Mammary epithelial cell (primary cell): ENCODE measurements at places on chromosomes 1 and 21. TPM values are rescaled to one million over a fixed set of nuclear protein-coding genes. Genes with fewer than 3 reads are reported as not detected.

Gene NFASC
- 94.9 TPM for total RNA-seq

DNA sequence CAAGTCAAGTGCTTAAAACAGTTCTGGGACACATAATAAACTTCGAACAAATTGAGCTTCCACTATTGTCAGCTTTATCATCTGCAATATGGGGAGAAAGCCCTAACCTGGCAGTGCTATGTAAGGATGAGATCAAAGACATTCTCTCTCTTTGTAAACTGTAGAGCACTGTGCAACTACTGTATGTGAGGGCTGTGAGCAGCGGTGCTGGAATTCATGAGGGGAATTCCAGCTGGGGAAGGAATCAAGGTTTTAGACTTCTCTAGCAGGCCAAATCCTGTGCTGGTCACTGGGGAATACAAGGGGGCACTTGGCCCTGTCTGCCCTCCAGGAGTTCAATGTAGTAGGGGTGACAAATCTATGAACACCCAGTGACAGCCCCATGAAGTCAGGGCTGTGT is 9.3 kb downstream of the FAM151A start:
- no peak for DNase-seq

- DNase-seq: no peak
Measured at GRCh38 chr21:46003575-46004007, 22.0 kb downstream of the COL6A1 start.

DNA sequence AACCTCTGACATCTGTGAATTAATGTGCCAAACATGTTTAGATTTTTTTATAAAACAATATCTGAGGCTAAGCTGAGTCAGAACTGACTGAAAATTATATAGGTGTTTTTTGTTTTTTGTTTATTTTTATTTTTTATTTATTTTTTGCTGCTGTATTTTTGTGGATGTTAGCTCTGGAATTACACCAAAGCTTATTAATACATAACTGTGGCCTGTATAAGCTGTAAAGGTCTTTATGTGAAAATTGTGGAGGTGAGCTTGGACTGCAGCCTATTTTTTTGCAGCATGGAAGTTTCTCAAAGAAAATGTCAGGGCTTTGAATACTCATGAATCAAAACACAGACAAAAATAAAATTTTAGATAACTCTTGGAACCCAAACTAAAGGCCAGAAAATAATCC is 199.8 kb downstream of the CHRM3 start:
- no peak for DNase-seq

- DNase-seq: no peak
Measured at GRCh38 chr21:27739187-27739586, 772.3 kb upstream of the ADAMTS5 start.
